ENCODE measurements at places on chromosomes 4 and X. TPM values are rescaled to one million over a fixed set of nuclear protein-coding genes. Genes with fewer than 3 reads are reported as not detected.

The REPS2 gene
- 0.11 TPM for total RNA-seq

The NAP1L3 gene
- 4.7 TPM for total RNA-seq

The POF1B gene
- not detected for total RNA-seq

The HMX1 gene
- total RNA-seq = not detected

The EVC2 gene
- 1.2 TPM for total RNA-seq

The NWD2 gene
- total RNA-seq = not detected

The ODAPH gene
- not detected for total RNA-seq

The ADGRG2 gene
- not detected for total RNA-seq

The AMBN gene
- total RNA-seq = not detected

The AKAP14 gene
- not detected for total RNA-seq

The IL1RAPL1 gene
- total RNA-seq = not detected

The PPEF1 gene
- 0.76 TPM for total RNA-seq

The TCEAL8 gene
- total RNA-seq = 11.8 TPM

The MAGEC2 gene
- total RNA-seq = not detected

The PABPC1L2B gene
- not detected for total RNA-seq

The SLC39A8 gene
- total RNA-seq = 20.0 TPM

The NUDT9 gene
- total RNA-seq = 4.9 TPM

The DMRTC1 gene
- 0.64 TPM for total RNA-seq

The GUCY1B1 gene
- total RNA-seq = not detected

The CACNA1F gene
- 0.86 TPM for total RNA-seq

The HELT gene
- total RNA-seq = not detected

The CD99L2 gene
- 6.4 TPM for total RNA-seq

The PSAPL1 gene
- total RNA-seq = not detected

The TLR7 gene
- total RNA-seq = not detected

The BEX5 gene
- 14.4 TPM for total RNA-seq

The AIFM1 gene
- 4.4 TPM for total RNA-seq

The PARM1 gene
- not detected for total RNA-seq

The TMSB15A gene
- total RNA-seq = not detected

All from CD8-positive, alpha-beta T cell (primary cell).